ENCODE measurements at places on chromosomes 12 and 14. TPM values are rescaled to one million over a fixed set of nuclear protein-coding genes. Genes with fewer than 3 reads are reported as not detected.

DNA sequence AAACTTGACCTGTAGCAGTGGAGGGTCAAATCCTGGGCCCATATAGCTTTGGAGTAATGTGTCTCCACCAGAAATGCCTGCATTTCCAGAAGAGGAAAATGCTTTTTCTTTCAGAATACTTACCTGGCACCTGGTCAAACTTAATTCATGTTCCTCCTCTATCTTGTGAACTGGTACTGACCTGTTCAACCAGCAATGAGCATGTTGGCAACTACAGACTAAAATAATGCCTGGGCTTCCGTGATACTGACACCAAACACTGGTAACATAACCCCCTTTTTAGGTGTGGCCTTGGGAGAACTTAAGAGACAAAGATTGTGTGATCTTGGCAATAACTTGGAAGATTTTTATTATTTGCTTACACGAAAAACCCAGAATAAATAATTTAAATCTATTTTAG, 23.8 kb upstream of the MGST1 start:
- DNase-seq = no peak

DNA sequence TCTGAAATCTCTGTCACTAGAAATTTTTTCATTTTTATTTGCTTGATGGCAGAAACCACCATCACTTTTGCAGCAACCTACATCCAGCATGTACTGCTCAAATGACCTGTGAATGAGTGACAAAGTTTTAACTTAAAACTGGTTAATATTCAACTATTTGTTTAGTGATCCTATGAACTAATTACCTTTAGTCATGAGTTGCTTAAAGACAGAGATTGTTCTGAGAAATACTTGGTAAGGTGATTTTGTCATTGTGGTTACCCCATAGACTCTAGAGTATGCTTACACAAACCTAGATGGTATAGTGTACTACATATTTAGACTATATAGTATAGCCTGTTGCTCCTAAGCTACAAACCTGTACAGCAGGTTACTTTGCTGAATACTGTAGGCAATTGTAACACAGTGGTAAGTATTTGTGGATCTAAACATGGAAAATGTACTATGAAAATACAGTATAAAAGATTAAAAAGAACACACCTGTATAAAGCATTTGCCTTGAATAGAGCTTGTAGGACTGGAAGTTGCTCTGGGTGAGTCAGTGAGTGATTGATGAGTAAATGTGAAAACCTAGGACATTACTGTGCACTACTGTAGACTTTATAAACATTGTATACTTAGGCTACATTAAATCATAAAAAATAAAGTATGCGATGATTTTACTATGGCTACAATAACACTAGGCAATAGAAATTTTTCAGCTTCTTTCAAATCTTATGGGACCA, 256.6 kb upstream of the PPFIA2 start:
- no peak for DNase-seq

DNA sequence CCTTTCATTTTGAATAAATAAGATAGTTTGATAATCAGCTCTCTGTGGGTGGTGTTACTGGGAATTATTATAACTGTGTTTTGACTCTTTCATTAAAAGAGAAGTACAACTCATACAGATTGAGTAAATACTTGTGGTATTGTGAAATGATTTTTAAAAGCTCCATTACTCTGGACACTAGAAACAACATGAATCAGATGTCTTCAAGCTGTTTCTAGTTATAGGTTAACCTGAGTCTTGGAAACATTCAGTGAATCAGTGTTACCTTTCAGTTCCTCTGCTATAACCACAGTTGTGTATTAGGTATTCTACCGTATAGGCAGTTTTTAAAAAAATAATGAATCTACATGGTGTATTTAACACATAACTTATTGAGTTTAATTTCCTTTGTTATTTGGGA, 128.4 kb upstream of the SSTR1 start:
- peak; percentile 38 for DNase-seq

The TSHR gene
- total RNA-seq = not detected

DNA sequence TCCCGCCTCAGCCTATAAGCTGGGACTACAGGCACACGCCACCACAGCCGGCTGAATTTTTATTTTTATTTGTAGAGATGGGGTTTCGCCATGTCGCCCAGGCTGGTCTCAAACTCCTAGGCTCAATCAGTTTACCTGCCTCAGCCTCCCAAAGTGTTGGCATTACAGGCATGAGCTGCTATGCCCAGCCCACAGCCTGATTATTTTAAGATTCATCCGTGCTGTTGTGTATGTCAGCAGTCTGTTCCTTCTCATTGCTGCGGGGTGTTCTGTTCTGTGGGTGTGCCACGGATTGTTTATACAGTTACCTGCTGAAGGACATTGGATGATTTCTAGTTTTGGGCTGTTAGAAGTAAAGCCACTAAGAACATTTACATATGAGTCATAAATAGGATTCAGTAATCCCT, 9.6 kb upstream of the EP400 start:
- no peak for DNase-seq

DNA sequence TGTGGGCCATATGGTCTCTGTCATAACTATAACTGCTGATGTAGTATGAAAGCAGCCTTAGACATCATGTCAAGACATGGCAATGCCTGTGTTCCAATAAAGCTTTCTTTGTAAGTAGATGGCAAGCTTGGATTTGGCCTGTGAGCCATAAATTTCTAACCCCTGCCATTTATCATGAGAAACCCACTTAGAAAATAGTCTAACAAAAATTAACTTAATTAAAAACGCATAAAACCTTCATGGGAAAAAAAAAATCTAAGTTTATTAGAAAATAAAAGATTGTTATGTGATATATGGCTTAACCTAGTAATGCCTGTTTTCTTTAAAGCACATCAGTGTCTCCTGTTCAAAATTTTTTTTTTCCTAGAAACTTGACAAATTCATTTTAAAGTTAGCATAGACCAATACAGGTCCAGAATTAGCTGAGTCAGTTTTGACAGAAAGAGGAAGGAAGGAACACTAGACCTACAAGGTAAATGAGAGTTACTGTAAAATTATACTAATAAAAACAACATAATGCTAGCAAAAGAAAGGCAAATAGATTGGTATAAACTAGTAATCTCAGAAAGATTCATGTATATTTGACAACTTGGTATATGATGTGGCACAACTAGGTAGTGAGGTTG, 68.2 kb downstream of the USP15 start:
- DNase-seq = no peak

DNA sequence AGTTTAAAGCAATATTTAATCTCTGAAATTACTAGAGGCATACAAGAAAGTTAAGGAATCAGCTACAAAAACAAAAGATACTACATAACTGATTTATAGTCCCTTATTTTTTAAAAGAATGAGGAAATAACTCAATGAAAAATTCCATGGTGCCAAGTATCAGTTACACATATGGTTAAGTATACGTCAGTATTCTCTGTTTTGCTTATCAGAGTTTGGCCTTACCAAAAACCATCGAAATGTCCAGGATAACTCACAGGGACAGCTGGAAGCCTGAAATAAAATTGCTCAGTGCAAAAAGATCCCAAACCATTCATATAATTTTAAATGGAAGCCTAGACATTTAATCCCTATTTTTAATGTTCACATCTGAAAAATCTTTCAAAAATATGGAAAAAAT, 3.6 kb downstream of the CFL2 start:
- peak; percentile 20 for DNase-seq

- DNase-seq = peak; percentile 1
Observed at GRCh38 chr12:18492372-18493025, 231.2 kb downstream of the PIK3C2G start.

- no peak for DNase-seq
Observed at GRCh38 chr12:42979746-42980145, 390.2 kb upstream of the PRICKLE1 start.

- peak; percentile 57 for DNase-seq
Observed at GRCh38 chr12:55724226-55724939, 4.2 kb downstream of the RDH5 start.
